ENCODE measurements at places on chromosomes 12 and 14.

DNA sequence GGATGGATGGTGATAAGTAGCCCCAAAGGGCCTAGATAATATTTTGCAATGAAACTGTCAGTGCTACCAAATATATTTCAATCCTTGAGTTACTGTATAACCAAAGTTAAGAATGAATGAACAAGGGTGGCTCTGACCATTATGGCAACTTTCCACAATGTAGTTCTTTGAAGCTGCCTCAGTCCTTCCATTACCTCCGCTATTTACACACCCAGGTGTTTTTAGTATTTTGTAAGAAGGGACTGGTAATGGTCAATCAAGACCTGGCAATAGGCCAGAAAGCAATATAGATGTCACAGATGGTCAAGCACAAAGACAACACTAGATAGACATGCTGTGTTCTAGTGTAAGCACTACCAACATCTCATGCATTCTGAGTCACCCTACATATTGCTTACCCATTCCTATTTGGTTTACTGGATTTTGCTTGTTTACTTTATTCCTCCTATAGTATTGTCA is 16.3 kb downstream of the DUSP16 start:
- DNase-seq: no peak

DNA sequence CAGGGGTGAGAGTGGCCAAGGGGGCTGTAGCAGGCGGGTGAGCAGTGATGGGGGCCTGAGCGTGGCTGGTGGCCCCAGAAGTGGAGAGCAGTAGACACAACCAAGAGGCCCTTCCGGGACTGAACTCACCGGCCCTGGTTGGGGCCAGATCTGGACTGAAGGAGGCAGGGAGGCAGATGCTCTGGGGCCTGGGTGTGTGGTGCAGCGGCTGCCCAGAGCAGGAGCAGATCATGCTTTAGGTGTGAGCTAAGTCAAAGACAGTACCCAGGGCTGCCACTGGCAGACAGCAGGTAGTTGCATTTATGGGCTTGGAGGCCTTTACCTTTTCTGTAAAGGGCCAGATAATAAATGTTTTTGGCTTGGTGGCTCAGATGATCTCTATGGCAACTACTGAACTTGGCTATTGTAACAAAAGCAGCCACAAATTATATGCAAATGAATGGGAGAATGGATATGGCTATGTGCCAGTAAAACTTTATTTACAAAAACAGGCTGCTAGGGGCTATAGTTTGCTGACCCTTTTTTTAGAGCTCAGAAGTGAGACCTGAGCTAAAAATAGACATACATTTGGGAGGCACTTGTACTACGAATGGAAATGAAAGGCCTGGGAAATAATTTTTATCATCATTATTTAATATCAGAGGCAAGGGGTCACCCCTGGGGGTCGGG is 25.6 kb downstream of the SETD1B start:
- no peak for DNase-seq

DNA sequence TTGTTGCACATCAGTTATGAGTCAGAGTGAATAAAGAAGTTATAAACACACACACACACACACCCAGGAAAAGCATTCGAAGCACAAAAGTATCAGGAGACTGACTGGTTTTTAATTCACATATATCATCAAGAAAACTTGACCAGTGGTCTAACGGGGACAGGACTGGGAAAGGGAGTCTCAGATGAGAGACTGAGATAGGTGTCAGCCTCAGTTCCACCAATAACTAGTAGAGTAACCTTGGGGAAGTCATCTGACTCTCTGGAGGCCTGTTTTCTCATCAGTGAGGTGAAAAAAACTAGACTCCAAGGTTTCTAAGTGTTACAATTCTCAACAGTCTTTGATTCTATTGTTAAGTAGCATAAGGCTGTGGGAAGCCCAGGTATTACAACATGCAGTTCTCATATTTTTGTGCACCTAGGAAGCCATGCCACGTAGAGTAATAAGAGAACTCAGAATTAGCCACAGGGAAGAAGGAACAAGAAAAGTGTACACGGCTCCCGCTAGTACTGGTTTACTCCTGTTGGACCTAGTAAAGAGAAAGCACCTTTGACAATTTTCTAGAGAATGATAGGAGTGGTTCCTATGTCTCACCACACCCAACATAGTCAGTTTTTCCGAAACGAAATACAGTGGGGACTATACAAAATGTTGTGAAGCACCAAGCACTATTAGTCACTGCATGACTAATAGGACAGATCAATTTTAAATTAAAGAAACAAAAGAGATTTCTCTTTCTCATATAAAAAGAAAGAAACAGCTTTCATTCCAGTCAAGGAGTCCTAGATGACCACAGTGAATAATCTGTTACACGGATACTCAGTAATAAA is 5.0 kb downstream of the PPTC7 start:
- DNase-seq: no peak

GRCh38 chr12:27462151-27462694 is 15.7 kb downstream of the SMCO2 start:
- DNase-seq: no peak

DNA sequence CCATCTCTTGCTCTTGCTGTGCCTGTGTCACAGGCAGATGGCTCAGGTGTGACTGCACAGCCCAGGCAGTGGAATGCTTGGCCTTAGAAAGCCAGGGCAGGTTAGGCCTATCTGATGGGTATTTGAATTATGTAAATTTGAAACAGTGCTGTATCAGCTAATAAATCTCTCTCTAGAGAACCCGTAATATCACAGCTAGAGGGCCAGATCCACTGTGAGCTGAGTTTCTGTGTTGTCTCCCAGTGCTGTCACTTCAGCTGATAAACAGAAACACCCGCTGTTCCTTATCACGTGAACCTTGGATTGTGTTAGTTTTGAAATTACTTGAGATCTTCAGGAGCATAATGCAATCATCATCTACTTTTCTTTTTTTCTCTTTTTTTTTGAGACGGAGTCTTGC is 21.5 kb upstream of the ALDH2 start:
- no peak for DNase-seq

- DNase-seq: no peak
Measured at GRCh38 chr14:54722791-54723432, 156.0 kb downstream of the SAMD4A start.

DNA sequence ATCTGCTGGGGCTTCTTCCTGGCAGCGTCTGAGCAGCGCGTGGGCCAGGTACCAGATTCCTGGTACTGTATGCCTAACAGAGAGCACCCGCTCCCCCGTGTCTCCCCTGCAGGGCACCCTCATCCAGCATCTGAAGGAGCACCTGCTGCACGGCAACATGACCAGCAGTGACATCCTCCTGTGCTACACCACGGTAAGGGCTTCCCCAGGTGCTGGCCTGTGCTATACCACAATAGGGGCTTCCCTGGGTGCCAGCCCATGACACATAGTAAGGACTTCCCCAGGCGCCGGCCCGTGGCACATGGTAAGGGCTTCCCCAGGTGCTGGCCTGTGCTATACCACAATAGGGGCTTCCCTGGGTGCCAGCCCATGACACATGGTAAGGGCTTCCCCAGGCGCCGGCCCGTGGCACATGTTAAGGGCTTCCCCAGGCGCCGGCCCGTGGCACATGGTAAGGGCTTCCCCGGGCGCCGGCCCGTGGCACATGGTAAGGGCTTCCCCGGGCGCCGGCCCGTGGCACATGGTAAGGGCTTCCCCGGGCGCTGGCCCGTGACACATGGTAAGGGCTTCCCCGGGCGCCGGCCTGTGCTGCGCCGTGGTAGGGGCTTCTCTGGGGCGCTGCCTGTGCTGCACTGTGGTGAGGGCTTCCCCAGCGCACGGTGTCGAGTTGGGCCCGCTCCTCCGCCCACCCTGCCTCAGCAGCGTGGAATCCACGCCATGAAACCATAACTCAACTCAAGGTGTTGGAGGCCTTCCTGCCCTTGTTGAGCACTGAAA is 49.3 kb downstream of the AACS start:
- DNase-seq: no peak

- DNase-seq: peak; percentile 29
Measured at GRCh38 chr12:112900298-112901145, 6.2 kb upstream of the OAS1 start.

- DNase-seq: no peak
Measured at GRCh38 chr12:76455582-76456345, 103.8 kb downstream of the OSBPL8 start.

GRCh38 chr12:60684988-60685655 is 1089.3 kb downstream of the SLC16A7 start:
- DNase-seq: no peak

GRCh38 chr14:80973931-80974641 is 18.7 kb downstream of the TSHR start:
- no peak for DNase-seq

DNA sequence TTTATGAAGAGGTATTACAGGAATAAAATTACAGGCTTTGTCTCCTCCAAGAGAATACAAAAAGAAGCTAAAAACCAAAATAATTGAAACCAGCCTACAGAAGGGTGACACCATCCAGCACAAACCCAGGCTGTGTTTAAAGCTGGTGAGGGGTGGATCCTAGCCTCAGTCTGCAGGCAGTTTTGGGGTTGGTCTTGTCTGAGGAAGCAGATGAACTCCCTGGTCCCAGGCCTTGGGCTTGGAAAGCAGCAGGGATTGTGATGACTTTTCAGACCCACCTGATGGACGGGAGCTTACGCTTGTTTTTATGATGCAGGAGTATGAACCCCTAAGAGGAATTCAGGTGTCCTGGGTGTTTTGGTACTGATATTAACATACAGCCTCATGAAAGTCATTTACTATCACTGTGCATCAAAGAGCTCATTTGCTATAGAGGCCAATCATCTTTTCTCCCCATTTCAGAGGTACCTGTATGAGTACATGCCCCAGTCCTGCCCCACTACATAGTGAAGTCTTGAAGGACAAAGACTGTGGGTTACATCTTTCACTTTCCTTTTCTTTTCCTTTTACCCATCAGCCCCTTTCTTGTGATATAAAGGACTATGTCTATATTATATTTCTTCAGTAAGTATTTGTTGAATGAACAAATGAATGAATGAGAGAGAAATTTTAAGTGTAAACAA is 18.1 kb downstream of the PRICKLE1 start:
- DNase-seq: no peak

GRCh38 chr12:102753802-102754201 is 163.2 kb downstream of the PAH start:
- no peak for DNase-seq

- DNase-seq: no peak
Measured at GRCh38 chr14:63852271-63852816, 460 bp upstream of the SYNE2 start.

DNA sequence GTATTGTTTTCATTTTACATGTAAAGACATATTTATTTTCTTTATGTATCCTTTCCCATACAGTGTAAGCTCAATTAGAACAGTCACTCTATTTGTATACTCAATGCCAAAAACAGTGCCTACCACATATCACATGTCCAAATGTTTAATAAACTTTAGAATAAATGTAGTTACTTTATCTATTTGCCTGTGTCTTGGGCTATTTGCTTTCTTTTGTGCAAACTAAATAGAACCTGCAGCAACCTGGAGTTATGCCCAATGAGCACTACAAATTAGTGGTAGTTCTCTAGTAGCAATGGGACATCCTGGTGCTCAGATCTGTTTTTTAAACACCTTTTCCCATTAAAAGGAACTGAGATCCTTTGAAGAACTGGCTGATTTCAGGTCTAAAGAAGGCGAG is 186.7 kb downstream of the PPFIA2 start:
- no peak for DNase-seq

GRCh38 chr12:27119797-27120196 is 37.4 kb upstream of the C12orf71 start:
- DNase-seq: no peak

DNA sequence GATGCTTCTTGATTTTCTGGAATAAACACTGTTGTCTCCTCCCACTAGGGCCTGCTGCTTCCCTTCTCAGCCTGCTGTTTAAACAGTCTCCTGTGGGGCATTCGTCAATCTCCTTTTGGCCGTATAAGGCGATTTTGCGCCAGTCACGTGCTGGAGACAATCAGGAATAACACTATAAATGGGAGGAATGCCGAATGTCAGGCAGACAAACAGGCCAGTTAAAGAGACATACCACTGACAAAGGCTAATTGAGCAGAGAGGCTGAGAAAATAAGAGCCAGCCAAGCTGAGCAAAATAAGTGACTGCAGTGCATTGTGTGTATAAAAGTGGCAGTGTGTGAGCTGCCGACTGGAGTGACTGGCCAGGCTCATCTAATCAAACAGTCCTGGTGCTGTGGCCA is 23.3 kb downstream of the DMAC2L start:
- no peak for DNase-seq

DNA sequence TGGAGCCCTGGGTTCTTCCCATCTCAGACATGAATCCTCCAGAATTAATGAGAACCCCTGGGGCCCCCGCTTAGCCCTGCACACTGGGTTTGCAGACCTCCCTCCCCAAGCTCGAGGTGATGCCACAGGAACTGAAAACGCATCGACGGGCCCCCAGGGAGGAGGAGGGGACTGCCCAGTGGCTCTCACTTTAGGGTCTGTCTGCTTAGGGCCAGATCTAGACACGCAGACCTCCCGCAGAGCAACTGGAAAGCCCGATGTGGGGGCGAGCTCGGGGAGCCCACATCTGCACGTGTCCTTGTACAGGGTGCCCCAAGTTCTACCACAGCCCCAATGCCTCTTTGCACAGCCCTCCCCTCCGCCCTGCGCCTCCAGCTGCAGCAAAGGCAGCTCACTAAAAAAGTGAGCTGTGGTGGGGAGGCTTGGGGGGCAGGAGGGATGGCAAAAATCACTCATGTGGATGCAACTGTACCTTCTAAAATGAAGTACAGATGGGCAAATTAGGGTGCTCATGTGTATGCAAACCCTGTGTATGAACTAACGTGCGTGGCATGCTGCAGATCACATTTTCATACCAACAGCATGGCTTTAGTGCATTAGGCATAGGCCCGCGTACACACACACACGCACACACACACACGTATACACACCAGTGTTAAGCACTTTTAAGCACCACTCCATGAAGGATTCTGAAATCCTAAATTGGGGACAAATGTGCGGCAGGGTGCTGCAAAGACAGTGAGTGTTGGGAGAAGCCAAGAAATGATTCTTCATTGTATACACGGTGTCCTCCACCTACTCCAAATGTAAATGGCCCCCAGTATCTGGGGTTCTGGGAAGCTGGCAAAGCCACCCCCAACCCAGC is 99.9 kb upstream of the MAP1LC3B2 start:
- no peak for DNase-seq

GRCh38 chr14:91152499-91152898 is 38.6 kb downstream of the DGLUCY start:
- no peak for DNase-seq

DNA sequence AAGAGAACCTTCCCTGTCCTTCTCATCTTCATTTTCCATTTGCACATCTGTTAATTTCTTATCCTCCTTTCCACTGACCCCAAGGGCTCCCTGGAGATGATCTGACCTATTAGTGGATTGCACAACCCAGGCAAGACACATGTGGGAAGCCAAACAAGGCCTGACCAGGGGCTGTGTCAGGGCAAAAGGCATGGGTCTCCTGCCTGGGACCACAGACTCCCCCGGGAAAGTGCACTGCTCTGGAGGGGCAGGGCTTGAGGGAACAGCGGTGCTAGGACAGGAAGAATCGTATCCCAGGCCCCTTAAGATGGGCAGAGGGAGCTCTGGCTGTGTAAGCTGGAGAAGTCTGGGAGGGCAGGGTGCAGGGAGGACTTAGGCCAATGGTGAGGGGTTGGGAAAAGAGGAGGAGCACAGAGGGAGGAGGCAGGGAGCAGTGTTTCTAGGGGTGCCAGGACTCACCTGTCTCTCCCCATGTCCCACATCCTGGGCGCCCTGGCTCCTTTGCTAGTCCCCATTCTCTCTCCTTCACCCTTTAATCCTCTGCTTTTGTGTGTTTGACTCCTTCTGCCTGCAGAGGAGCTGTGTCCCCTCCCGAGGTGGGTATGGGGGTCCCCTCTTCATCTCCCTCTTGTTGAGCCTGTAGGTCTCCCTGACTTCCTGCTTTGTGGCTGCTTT is 25.3 kb downstream of the PLEKHG3 start:
- DNase-seq: no peak
